ENCODE measurements at places on chromosomes 6 and 20.

- DNase-seq, result no peak
These were observed 6.0 kb downstream of the FUCA2 start for GRCh38 chr6:143505537-143505936.

- no peak for DNase-seq
These were observed 104.9 kb downstream of the SESN1 start for GRCh38 chr6:108989700-108990099.

- DNase-seq, result no peak
These were observed 140.8 kb upstream of the RIMS1 start for GRCh38 chr6:71745525-71745924.

DNA sequence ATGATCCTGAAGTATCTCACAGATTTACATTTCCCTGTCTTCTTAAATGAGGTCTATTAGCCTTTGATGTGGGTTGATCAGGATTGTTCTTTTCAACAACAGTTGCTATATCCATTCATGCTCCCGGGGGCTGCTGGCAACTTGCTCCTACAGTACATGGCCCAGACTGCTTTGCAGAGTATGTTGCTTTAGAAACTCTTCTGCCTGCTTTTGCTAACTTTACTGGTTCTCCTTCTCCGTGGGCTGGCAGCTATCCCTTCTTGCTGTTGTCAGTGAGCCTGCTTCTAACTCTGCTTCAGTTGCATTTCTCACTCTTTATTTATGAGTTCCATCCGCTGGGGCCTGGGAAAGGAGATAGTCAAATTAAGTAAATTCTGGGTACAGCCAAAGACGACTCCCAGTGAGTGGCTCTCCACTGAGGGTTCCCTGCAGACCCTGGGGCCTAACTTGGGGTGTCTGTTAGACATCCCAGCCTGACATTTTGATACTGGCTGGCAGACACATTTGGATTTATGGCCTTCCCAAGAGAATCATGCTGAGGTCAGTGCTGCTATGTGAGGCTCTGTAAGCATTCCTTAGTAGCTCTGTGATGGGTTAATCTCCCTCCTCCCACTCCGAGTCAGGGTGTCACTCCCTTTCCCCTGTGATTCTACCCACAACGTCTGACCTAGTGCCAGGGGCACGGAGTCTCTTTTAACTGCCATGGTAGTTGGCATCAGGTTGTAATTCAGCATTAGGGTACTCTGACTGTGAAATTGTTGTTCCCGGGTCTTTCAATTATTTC, 73.6 kb downstream of the SLX4IP start:
- DNase-seq, result no peak

- no peak for DNase-seq
These were observed 52.5 kb downstream of the CRYBG1 start for GRCh38 chr6:106413016-106413415.

DNA sequence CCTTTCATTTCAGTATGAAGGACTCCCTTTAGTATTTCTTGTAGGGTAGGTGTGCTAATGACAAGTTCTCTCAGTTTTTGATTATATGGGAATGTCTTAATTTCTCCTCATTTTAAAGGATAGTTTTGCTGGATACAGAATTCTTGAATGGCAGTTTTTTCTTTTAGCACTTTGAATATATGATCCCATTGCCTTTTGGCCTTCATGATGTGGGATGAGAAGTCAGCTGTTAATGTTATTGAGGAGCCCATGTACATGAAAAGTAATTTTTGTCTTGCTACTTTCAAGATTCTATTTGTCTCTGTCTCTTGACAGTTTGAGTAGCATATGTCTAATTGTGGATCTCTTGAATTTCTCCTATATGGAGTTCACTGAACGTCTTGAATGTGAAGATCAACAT, 30.9 kb downstream of the RSPH3 start:
- DNase-seq, result no peak

DNA sequence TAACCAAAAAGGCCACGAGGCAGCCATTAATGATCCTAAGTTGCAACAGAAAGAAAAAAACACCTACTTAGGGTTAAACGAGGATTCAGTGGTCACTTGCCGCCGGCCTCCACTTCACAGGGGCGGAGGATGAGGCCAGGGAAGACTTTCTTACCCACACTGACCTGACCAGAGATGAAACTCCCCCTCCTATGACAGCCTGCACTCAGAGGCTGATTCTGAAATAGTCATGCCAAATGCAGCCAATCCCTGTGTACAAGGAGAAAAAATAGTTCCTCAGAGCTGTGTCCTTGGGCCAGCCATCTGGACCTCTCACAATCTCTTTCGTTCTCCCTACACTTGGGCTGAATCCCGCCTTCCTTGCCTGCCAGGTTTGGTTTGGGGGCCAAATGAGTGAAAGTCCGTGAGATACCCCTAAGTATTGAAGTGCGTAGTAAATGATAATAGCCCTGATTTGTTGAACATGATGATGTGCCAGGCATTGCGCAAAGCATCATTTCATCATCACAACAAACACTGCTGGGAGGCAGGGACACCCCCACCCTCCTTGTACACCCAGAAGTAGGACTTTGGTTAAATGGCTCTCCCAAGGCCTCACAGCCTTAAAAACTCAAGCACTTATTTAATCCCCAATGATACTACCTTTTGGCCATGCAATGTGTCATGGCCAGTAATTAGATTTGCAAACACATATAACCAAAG, 3.2 kb upstream of the IRF4 start:
- DNase-seq, result no peak

DNA sequence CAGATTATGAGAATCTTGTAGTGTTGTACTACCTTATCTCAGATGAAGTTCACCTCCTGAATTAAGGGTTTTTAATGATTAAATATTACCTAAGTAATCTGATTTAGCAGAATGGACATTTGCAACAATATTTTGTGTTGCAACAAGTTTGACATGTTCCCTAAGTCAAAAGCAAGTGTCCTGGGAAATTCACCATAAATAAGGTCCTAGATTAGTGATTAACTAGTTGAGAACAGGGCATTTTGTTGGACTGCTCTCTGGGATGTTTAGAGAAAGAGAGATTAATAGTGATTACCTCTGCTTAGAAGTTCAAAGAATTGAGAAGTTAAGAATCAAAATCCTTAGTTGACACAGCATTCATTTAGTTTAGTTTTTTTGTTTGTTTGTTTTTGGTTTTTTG, 120.2 kb upstream of the MARCKS start:
- DNase-seq, result no peak

DNA sequence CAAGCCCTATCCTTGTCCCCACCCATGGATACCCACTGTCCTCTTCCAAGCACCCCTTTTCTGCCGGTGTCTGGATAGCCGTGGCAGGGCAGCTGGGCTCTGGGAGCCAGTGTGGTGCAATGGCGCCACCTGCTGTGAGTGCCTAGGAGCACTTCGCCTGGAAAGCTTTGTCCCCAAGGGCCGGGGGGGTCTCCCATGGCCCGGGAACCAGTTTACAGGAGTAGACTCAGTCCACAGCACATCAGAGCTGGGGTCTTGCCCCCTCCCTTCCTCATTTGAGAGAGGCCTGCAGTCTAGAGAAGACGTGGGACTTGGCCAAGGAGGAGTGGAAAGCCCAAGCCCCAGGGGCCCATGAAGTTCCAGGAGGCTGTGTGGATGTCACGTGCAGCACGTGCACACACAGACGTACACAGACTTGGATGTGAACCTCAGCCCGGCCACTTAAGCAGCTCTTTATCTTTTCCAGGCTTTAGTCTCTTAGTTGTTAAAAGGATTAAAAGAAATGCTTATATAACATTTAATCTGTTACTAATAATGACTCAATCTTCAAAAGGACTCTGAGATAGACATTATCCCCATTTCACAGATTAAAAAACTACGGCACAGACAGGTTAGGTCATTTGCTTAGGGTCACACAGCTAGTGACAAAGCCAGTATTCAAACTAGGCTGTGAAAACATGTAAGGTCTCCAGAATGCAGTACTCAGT, 40.9 kb upstream of the CDH22 start:
- peak; percentile 78 for DNase-seq

- no peak for DNase-seq
These were observed 94.0 kb downstream of the RNGTT start for GRCh38 chr6:88869263-88870020.

GRCh38 chr6:65988006-65988405, 281.0 kb upstream of the EYS start:
- DNase-seq, result no peak

- no peak for DNase-seq
These were observed 4.8 kb downstream of the SOX18 start for GRCh38 chr20:64044484-64045247.

GRCh38 chr6:116929825-116930224, 52.8 kb downstream of the RFX6 start:
- DNase-seq, result no peak

DNA sequence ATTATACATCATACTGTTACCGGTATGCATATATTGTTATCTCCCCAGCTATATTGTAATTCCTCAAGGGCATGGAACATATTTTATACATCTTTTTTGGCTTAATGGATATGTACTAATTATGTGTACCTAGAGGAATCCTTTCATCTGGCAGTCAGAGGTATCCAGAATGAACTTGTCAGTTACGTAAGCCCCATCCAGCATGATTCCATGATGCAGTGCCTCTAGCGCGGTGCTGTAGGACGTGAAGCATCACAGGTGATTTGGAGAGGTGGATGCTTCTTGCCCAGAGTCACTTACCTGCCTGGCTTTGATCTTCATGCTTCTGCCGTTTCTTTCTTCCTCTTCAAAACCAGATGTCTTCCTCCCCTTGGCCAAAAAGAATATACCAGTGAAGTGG, 159.1 kb downstream of the UST start:
- no peak for DNase-seq

DNA sequence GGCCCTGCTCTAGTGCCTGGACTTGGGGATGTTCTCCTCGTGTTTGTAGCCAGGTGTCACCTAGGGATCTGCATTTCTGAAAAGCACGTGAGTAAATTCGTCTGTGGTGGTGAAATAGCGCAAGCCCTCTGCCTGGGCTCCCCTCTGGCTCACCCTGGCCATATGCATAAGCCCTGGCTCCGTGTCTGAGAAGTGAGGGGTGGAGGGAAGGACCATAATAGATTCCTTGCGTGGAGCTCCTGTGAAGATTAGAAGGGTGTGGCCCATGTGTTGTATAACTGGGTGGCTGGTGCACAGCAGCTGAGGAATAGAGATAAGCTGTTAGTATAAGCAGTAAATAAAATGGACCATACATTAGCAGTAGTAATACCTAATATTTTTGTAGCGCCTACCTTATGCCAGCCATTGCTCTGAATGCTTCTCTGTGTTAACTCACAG, 4.8 kb downstream of the BCAS1 start:
- DNase-seq, result no peak

- DNase-seq, result no peak
These were observed 347.5 kb downstream of the PREX1 start for GRCh38 chr20:48480216-48480772.

DNA sequence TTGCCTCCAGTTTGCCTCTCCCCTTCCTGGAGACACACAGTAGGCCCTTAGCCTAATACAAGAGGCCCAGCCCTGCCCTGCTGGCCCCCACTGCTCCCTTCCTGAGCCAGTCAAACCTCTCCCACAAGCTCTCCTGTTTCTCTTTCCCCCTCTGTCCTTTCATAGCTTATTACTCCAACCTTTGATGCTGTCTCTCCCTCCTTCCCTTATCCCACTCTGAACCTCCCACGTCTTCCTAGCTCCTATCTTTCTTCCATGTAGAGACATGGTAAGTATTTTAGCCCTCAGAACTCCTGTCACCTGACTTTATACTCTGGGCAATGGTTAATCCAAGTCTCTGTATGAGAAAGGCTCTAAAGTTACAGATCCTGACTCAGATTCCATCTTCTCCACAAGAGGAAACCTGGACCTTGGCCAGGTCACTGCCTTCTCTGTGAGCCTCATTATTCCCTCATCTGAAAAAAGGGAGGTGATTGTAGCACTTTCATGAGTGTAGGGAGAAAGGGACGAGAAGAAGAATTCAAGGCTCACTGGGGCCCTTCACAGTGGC, 6.7 kb downstream of the TGIF2 start:
- DNase-seq, result no peak

- DNase-seq, result no peak
These were observed 48.9 kb upstream of the SNAP25 start for GRCh38 chr20:10169752-10170151.

GRCh38 chr20:12528591-12529041, 480.2 kb upstream of the SPTLC3 start:
- no peak for DNase-seq

DNA sequence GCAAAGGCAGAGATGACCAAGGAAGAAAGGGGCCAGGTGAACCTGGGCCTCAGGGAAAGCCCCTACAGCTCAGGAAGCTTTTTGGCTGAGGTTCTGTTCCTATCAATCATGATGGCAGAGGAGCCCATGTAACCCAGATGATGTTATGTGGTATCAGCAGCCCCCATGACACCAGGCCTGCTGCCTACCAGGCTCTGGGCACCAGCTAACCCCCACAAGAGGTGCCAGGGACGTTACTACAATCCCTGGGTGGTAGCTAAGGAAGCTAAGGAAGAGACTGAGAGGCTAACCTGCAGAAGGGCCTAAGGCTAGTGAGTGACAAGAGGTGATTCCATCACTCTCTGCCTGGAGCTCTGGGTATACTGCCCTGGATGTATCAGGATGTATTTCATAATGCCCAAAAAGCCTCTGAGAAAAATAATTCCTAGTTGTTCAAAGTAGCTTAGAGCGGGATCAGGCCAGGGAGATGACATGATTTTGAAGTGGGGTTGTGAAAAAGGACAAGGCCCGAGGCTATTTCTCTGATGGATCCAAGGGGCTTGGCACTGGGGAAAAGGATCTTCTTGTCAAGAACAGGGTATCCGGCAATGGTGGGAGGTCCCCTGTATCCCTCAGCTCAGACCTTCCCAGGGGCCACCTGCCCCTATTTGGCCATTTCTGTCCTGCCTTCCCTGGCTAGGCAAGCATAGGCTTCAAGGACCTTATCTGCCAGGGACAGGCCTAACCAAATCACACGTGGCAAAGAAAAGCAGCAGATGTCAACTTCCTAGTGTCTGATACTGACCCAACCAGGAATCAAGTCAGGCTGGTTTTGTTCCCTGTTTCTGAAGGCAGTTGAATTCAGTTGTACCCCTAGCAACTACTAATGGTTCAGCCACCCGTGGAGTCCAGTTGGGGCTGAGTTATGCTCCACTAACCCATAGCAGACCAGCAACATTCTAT, 41.3 kb downstream of the PANK2 start:
- no peak for DNase-seq

GRCh38 chr6:141110481-141110880, 1022.2 kb upstream of the GJE1 start:
- DNase-seq, result no peak
